T-helper 2 cell treated with Interferon-gamma antibody and Interleukin-4, amounts not matched to agents 5 μg/mL and 100 μg/mL, for 36 hours (primary cell): ENCODE measurements at places on chromosomes 7 and 10.

DNA sequence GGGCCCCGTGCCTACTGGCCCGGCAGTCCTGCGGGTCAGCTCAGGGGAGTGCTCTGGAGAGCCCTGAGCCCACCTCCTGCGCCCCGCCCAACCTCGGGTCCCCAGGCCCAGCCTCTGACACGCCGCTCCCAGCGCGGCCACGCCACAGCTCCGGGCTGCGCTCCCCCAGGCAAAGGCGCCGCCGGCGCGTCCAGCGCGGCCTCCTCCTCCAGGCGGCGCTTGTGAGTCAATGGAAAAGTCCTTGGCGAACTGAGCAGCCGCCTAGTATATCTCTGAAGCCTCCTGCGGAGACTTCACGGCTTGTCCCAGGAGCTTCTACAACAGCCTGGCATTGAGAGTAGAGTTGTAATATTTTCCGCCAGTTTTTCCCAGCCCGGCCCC, 29.5 kb upstream of the BMS1 start:
- H3K36me3 ChIP-seq, result no peaks in the 10 kb centered on the region
- no peaks in the 10 kb centered on the region for H3K4me1 ChIP-seq
- peak overlapping the region; percentile 55 for H3K4me3 ChIP-seq
- H3K27me3 ChIP-seq, result peaks cover 52% of the 10 kb centered on the region

DNA sequence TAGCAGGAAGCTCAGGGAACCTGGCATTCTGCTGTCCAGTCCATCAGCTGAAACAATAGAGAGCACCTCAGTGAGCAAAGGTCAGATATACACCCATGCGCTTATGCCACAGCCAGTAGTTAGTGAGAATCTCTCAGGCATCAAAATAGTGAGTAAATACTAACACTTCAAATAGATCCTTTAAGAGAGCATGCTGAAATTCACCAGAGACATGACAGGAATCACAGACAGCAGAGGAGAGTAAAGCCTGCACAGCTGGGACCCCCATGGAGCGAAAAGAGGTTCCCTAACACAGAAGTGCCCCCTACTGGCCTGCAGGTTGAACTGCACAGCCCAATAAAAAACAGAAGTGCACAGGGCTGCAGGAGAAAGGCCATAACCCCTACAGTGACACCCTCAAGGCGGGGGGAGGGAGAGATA, 57.6 kb upstream of the ANTXRL start:
- DNase-seq, result no peak
- H3K27me3 ChIP-seq, result no peaks in the 10 kb centered on the region
- peaks cover 4% of the 10 kb centered on the region for H3K4me1 ChIP-seq
- H3K36me3 ChIP-seq, result peaks cover 20% of the 10 kb centered on the region

DNA sequence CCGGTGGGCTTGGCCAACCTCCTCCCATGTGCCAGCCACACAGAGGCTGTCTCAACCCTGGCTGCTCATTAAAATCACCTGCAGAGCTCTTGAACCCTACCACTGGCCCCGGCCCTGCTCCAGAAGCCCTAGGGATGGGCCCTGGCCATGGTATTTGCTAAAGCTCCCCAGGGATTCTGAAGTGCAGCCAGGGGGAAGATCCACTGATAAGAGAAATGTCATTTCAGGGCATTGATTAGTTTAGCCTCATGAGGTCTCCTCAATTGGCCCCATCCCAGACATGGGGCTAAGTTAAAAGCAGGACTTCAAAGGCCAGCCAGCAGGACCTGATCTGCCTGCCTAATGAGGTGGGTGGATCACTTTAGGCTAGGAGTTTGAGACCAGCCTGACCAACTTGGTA, 65.2 kb downstream of the ABRAXAS2 start:
- DNase-seq, result no peak
- H3K4me1 ChIP-seq, result no peaks in the 10 kb centered on the region
- no peaks in the 10 kb centered on the region for H3K27me3 ChIP-seq
- H3K36me3 ChIP-seq, result no peaks in the 10 kb centered on the region

- H3K4me3 ChIP-seq, result no peak overlapping the region
- no peaks in the 10 kb centered on the region for H3K36me3 ChIP-seq
- DNase-seq, result no peak
- no peaks in the 10 kb centered on the region for H3K4me1 ChIP-seq
- H3K27me3 ChIP-seq, result no peaks in the 10 kb centered on the region
These were observed 262.4 kb downstream of the CDK14 start for GRCh38 chr7:90858546-90858945.
